ENCODE measurements at places on chromosomes 11 and 22. TPM values are rescaled to one million over a fixed set of nuclear protein-coding genes. Genes with fewer than 3 reads are reported as not detected.

GRCh38 chr22:27632451-27633295 is 168.9 kb downstream of the MN1 start:
- no peaks in the 10 kb centered on the region for H3K36me3 ChIP-seq
- H3K27me3 ChIP-seq = no peaks in the 10 kb centered on the region
- no peak for DNase-seq

The P2RX6 gene
- total RNA-seq = 0.10 TPM

GRCh38 chr11:103806130-103806895 is 230.1 kb upstream of the DDI1 start:
- H3K4me1 ChIP-seq = no peaks in the 10 kb centered on the region
- no peak for DNase-seq
- no peaks in the 10 kb centered on the region for H3K27me3 ChIP-seq
- no peaks in the 10 kb centered on the region for H3K36me3 ChIP-seq

DNA sequence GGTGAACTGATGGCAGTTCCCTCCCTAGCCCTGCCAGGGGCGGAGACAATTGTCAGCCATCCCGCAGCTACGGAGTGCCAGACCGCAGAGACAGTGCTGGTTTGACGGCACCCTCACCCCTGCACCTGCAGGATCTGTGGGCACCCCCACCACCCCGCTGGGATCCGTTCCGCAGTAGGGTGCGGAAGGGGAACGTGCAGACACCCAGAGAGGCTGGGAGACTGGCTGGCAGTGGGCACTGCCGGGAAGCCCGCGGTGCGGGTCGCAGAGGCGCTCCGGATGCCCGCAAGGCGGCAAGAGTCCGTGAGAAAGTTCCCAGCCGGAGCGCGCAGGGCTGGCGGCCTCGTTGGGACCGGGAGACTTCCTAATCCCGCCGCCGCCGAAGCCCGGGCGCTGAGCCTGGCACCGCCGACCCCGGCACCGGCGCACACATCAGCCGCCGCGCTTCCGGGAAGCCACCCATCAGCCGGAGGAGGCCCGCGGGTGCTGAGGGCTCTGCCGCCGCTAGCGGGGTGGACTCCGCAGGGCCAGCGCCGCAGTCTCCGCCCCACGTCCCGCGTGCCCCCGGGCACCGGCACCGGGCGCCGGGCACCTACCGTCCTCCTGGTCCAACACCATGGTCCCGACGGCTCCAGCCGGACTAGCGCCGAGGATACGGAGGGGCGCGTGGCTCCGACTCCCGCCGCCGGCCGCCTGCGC is 4.3 kb upstream of the LMO1 start:
- no peaks in the 10 kb centered on the region for H3K27me3 ChIP-seq
- no peaks in the 10 kb centered on the region for H3K36me3 ChIP-seq
- H3K4me3 ChIP-seq = peak overlapping the region; percentile 33
- H3K4me1 ChIP-seq = peaks cover 10% of the 10 kb centered on the region

The TBX1 gene
- total RNA-seq = not detected

DNA sequence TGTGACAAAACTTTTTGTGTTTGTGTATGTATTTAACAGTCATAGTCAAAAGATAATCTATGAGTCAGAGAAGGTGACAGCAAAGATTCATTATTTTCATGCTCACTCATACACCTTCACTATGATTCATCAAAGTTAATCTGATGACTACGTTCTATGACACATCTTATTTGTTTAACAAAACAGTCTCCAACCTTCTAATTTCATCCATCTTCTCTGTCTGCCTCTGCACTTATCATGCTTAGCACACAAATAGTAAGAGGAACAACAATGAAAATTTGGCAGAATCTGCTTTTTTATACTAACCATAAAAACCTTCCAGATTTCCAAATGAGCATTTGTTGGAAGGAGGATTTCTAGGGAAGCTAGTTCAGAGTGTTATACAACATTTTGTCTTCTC is 568.9 kb downstream of the LUZP2 start:
- no peak for DNase-seq
- no peaks in the 10 kb centered on the region for H3K27me3 ChIP-seq
- H3K27ac ChIP-seq = no peak overlapping the region
- H3K4me1 ChIP-seq = no peaks in the 10 kb centered on the region
- H3K36me3 ChIP-seq = no peaks in the 10 kb centered on the region

GRCh38 chr11:44989831-44990566 is 39.3 kb upstream of the TP53I11 start:
- H3K4me1 ChIP-seq = no peaks in the 10 kb centered on the region
- no peaks in the 10 kb centered on the region for H3K36me3 ChIP-seq
- no peak overlapping the region for H3K4me3 ChIP-seq
- DNase-seq = no peak
- no peaks in the 10 kb centered on the region for H3K27me3 ChIP-seq

The C1QTNF4 gene
- 1.2 TPM for total RNA-seq

The RASD2 gene
- total RNA-seq = not detected

GRCh38 chr22:12601870-12602779 is 2925.9 kb upstream of the OR11H1 start:
- no peak for DNase-seq
- H3K27ac ChIP-seq = no peak overlapping the region
- H3K36me3 ChIP-seq = no peaks in the 10 kb centered on the region
- H3K4me3 ChIP-seq = no peak overlapping the region

DNA sequence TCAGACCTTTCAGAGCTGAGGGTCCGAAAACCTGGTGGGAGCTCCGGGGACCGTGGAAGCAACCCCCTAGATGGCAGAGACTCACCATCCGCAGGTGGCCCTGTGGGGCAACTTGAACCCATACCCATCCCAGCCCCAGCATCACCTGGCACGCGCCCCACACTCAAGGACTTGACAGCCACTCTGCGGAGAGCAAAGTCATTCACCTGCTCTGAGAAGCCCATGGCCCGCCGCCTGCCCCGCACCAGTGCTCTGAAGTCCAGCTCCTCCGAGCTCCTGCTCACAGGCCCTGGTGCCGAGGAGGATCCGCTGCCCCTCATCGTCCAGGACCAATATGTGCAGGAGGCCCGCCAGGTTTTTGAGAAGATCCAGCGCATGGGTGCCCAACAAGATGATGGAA is 2.0 kb downstream of the ARHGEF17 start:
- DNase-seq = no peak
- no peaks in the 10 kb centered on the region for H3K36me3 ChIP-seq
- peaks cover 4% of the 10 kb centered on the region for H3K4me1 ChIP-seq
- H3K4me3 ChIP-seq = no peak overlapping the region

GRCh38 chr11:33970984-33971466 is 79.1 kb upstream of the LMO2 start:
- H3K4me1 ChIP-seq = no peaks in the 10 kb centered on the region
- H3K4me3 ChIP-seq = no peak overlapping the region
- no peaks in the 10 kb centered on the region for H3K36me3 ChIP-seq
- peak; percentile 23 for DNase-seq
- H3K27ac ChIP-seq = no peak overlapping the region

- no peaks in the 10 kb centered on the region for H3K27me3 ChIP-seq
- DNase-seq = no peak
- no peaks in the 10 kb centered on the region for H3K36me3 ChIP-seq
These were observed 19.7 kb downstream of the ALX4 start for GRCh38 chr11:44290208-44290607.

- H3K27me3 ChIP-seq = no peaks in the 10 kb centered on the region
- DNase-seq = no peak
- H3K4me3 ChIP-seq = no peak overlapping the region
These were observed 34.4 kb downstream of the BRD1 start for GRCh38 chr22:49793296-49793695.

DNA sequence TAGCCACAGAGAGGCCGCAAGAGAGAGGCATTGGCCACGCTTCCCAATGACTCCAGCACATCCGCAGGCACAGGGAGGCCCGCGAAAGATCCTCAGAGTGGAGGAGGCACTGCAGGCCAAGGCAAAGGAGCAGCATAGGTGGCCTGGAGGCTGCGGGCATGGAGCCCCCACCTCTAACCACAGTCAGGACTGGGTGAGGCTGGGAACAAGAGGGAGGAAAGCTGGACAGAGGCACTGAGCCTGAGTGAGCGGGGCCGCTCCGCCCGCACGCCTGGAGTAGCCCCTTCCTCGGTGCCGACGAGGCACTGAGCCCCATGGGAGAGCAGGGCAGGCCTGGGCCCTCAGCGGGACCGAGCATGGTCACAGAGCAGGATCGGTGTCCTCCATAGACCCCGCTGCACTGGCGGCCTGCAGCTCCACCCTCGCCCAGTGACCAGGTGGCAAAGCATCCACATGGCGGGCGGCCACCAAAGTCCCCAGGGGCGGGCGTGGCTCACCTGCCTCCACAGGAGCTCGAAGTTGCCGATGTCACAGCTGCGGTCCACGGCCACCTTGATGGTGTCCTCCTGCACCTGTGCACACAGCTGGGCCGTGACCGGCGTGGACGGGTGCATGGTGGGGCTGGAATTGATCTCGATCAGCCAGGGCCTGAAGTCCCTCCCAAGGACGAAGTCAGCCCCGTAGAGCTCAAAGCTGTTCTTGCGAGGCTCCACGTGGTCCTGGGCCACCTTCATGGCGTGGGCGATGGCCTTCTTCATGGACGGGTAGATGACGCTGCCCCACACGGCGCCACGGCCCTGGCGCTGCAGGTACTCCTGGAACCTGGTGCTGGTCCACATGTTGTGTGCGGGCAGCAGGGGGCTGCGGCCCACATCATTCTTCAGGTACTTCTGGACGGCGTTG is 18.9 kb upstream of the IL17REL start:
- peaks cover 9% of the 10 kb centered on the region for H3K4me1 ChIP-seq
- no peak overlapping the region for H3K27ac ChIP-seq
- H3K36me3 ChIP-seq = no peaks in the 10 kb centered on the region
- H3K27me3 ChIP-seq = no peaks in the 10 kb centered on the region

The TECTA gene
- total RNA-seq = 0.66 TPM

GRCh38 chr22:29816128-29816527 is 21.9 kb downstream of the ASCC2 start:
- H3K36me3 ChIP-seq = peaks cover 15% of the 10 kb centered on the region
- H3K27ac ChIP-seq = no peak overlapping the region
- no peaks in the 10 kb centered on the region for H3K4me1 ChIP-seq
- no peak overlapping the region for H3K4me3 ChIP-seq
- no peaks in the 10 kb centered on the region for H3K27me3 ChIP-seq

The MS4A3 gene
- 4.2 TPM for total RNA-seq

- no peak overlapping the region for H3K27ac ChIP-seq
- peaks cover 40% of the 10 kb centered on the region for H3K36me3 ChIP-seq
- H3K4me3 ChIP-seq = no peak overlapping the region
- H3K27me3 ChIP-seq = no peaks in the 10 kb centered on the region
- DNase-seq = no peak
These were observed 38.8 kb downstream of the GNB1L start for GRCh38 chr22:19815823-19816290.

DNA sequence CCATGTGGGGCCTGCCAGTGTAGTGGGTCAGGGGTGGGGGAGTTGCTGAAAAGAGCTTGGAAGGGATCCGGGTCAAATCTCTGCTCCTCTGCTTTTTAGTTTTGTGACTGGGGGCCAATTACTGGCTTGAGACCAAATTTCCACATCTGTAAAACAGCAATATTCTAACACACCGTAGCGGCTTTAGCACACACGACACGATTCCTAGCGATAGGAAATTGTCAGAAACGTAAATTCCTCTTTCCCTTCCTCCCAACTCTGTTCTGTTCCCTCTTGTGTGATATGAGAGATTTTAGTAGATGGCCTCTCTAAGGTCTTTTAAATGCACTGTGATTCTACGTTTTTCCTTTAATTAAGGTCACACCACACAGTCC is 71.9 kb downstream of the MICAL2 start:
- H3K4me1 ChIP-seq = no peaks in the 10 kb centered on the region
- no peak overlapping the region for H3K4me3 ChIP-seq
- H3K27me3 ChIP-seq = no peaks in the 10 kb centered on the region

- no peak for DNase-seq
- H3K36me3 ChIP-seq = no peaks in the 10 kb centered on the region
- H3K4me1 ChIP-seq = no peaks in the 10 kb centered on the region
- H3K4me3 ChIP-seq = no peak overlapping the region
- no peaks in the 10 kb centered on the region for H3K27me3 ChIP-seq
- H3K27ac ChIP-seq = no peak overlapping the region
These were observed 1388.7 kb downstream of the BRD1 start for GRCh38 chr22:48438800-48439559.

DNA sequence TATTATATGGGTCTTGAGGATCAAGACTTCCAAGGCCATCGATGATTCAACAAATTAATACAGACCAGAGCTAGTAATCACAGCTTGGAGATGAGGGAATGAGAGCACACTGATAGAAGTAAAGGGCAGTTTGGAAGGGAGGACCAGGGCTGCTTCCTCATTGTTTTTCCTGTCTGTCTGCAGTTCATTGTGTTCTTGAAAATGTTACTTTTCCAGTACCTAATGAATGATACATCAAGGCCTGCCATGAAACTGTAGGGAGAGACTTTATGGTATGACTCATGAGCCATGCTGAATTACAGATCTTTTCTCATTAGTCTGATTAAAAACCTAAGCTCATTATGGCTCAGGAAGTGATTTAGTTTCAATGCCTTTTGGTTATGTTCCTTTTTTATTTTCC is 855.6 kb downstream of the KCNA4 start:
- no peak overlapping the region for H3K27ac ChIP-seq
- DNase-seq = no peak
- H3K4me1 ChIP-seq = no peaks in the 10 kb centered on the region
- H3K4me3 ChIP-seq = no peak overlapping the region
- no peaks in the 10 kb centered on the region for H3K27me3 ChIP-seq
- no peaks in the 10 kb centered on the region for H3K36me3 ChIP-seq

- H3K27ac ChIP-seq = no peak overlapping the region
- no peaks in the 10 kb centered on the region for H3K27me3 ChIP-seq
- H3K36me3 ChIP-seq = no peaks in the 10 kb centered on the region
- DNase-seq = no peak
- H3K4me3 ChIP-seq = no peak overlapping the region
These were observed 112.8 kb downstream of the ABTB2 start for GRCh38 chr11:34245041-34245440.

DNA sequence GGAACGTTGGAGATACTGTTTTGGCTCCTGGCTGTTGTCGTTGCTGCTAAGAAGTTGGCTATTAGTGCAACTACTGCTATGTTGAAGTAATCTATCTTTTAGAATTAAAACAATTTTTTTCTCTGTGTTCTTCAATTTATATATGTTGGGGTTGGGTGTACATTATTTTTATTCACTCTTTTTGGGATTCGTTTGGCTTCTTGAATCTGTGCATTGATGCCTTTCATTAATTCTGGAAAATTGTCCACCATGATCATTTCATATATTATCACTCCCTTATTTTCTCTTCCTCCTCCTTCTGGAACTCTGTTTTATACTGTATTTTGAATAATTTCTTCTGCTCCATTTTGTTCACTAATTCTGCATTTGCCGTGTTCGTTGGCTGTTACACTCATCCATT is 199.5 kb upstream of the PLET1 start:
- no peaks in the 10 kb centered on the region for H3K4me1 ChIP-seq
- no peaks in the 10 kb centered on the region for H3K27me3 ChIP-seq
- H3K27ac ChIP-seq = no peak overlapping the region
- H3K36me3 ChIP-seq = no peaks in the 10 kb centered on the region
- DNase-seq = no peak
